ENCODE measurements at places on chromosomes 13 and 19.

- DNase-seq, result no peak
Measured at GRCh38 chr13:102261809-102262208, 140.0 kb downstream of the FGF14 start.

GRCh38 chr19:4909156-4909896 is at the start of gene UHRF1:
Gene UHRF1, plus strand, starts transcription at chr19:4909501. Its CDS starts 1,385 bp downstream, at chr19:4910886.
- peak; percentile 81 for DNase-seq

DNA sequence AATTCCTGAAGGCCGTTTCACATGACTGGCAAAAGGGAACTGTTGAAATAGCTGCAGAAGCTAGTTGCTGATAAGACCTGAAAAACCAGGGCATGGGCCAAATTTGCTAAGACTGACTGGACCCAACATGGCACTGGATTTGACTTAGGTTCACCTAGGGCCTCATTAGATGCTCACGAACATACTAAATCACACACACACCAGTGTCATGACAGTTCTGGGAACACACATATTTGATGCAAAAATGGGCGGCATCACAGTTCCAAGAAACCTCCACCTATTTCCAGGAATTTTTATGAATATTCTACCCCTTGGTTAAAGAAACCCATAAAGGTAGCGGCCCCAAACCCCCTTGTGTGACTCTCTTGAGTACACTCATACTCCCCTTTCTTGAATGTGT is 99.6 kb upstream of the OBI1 start:
- peak; percentile 4 for DNase-seq

DNA sequence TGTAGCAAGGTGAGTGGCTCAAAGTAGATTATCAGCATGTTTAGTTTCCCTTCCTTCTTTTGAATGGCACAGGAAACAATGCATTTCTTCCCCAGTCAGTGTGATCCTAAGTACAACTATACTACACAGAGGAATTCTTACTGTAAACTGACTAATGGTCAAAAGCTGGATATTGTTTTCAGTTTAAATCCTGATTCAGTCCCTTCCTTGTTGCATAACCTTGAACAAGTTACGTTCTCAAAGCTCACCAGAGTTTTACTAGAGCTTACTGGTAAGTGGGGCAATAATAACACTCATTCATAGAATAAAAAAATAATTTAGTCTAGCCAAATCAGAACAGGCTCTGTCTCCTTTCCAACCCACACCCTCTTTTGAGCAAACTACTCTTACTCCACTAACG is 180.1 kb downstream of the POSTN start:
- DNase-seq, result no peak

- no peak for DNase-seq
Measured at GRCh38 chr19:27858981-27859581, 1353.9 kb downstream of the UQCRFS1 start.

DNA sequence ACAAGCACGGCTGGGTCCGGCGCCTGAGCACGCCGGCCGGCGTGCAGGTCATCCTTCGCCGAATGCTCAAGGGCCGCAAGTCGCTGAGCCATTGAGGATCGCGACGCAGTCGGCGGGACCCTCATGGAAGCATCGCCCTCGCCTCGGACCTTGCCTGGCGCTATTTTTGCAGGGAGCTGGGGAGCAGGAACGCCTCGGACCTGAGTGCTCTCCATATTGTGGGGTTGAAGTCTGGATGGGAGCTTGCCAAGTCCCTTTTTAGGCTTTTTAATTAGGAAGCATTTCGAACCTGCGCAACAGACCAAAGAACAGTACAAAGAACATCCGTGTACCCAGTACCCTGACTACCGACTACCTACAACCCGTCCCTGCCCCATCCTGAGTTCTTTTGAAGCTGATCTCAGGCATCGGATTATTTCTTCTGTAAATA is 628 bp downstream of the MRPL34 start:
- DNase-seq, result peak; percentile 46
